ENCODE measurements at places on chromosomes 3 and 15.
A peak's percentile ranks its signal among the peaks of the same experiment; 100 is the strongest.

GRCh38 chr3:14288833-14289451 lies 110.3 kb downstream of the LSM3 start:
- DNase-seq, result no peak

DNA sequence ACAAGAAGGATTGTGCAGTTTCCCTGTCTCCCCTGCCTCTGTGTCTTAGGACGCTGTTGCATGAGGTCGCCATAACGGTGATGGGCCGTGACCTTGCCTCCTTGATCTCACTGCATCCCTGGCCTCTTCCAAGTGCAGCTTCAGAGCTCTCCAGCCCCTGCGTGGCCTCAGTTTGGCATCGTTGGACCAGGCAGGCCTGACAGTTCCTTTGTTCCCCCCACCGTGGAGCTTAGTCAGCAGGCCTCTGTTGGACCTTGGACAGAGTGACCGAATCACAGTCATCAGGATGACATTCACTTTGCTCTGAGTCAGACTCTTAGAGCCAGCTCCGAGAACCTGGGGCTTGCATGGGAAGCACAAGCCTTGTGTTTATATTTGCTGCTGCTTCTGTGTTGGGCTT lies 139.4 kb downstream of the OPA1 start:
- DNase-seq, result no peak

DNA sequence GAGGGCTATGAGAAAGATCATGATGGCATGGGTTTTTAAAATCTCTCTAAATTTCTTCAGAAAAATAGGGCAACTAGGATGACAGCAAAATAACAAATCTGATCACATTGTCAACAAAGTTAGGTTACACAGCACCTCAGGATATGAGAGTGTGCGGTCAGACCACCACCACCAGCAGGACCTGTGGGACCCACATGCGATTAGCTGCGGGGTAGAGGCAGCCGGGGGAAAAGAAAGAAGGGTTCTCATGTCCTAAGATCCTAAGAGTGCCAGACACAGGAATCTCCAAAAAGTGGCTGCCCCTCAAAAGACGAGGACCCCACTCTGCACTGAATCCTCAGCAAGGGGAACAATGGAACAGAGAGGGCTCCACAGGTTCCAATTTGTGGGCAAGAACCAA lies 15.6 kb downstream of the CHRNA3 start:
- no peak for DNase-seq

- no peak for DNase-seq
These were observed 286.5 kb downstream of the NSUN3 start for GRCh38 chr3:94349310-94349878.

DNA sequence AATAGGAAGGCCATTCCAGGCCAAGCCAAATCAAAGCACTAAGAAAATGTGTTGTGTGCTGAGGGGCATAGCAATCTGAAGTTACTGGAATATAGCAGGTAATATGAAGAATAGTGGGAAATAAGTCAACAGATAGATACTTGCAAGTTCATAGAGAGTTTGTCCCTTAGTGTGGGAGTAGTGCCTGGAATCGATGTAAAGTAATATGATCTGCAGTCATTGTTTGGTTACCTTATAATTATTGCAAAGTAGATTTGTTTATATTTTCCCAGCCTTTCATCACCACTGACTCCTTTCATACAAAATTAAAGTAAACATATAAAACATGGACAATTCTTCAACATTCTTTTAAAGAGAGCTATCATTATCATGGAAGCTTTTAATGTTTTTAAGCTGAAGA lies 420.9 kb upstream of the NECTIN3 start:
- DNase-seq, result peak; percentile 10

DNA sequence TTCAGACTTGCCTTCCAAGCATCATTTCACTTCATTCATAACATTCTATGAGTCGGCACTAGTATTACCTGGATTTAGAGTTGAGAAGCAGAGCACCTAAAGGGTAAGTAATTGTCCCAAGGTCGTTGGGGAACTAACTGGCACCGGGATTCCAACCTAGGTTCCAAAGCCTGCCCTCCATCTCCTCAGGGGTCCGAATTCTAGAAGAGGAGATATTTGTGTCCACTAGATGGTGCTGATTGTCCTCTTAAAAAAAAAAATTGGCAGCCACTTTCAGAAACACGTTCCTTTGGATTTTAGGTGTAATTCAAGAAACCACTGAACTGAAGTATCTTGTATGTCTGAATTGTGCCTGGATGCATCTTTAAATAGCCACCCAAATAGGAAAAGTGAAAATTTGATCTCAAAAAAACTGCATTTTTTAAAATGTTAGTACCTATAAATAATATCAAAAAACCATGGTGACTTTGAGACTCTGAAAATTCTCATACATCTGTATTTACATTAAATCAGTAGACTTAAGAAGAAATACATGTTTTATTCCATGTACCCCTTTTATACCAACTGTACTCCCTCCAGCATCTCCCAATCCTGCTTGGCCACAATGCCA lies 3.9 kb upstream of the FSIP1 start:
- DNase-seq, result peak; percentile 64

- DNase-seq, result no peak
These were observed 155.0 kb upstream of the CRBN start for GRCh38 chr3:3334491-3334890.

Data from COR-L47 (cell line).